ENCODE measurements at places on chromosomes 7 and 10. TPM values are rescaled to one million over a fixed set of nuclear protein-coding genes. Genes with fewer than 3 reads are reported as not detected.

- no peaks in the 10 kb centered on the region for H3K36me3 ChIP-seq
- no peaks in the 10 kb centered on the region for H3K27me3 ChIP-seq
- DNase-seq: no peak
Observed at GRCh38 chr7:55594414-55594813, 22.1 kb upstream of the VOPP1 start.

GRCh38 chr10:58436071-58436470 is 50.9 kb downstream of the TFAM start:
- H3K4me1 ChIP-seq: peaks cover 16% of the 10 kb centered on the region
- peaks cover 10% of the 10 kb centered on the region for H3K27me3 ChIP-seq
- H3K27ac ChIP-seq: no peak overlapping the region
- H3K36me3 ChIP-seq: no peaks in the 10 kb centered on the region
- H3K4me3 ChIP-seq: no peak overlapping the region

DNA sequence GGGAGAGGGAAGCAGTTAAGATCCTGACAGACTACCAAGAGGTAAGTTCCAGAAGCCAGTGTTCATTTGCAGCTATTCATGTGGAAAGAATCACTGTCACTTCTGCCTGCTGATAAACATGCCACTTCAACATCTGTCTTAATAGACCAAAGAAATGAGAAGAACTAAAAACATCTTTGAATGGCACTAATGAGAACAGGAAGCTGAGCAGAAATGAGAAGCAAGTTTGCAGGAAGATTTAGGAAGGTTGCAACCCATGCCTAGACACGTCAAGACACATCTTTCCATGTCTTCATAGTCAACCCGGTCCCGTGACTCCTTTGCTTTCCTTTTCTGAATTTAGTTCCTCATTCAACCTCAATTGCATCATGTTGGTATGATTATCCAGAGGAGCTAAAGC is 180.0 kb downstream of the PDE1C start:
- H3K27ac ChIP-seq: no peak overlapping the region
- H3K4me1 ChIP-seq: no peaks in the 10 kb centered on the region
- no peak overlapping the region for H3K4me3 ChIP-seq

DNA sequence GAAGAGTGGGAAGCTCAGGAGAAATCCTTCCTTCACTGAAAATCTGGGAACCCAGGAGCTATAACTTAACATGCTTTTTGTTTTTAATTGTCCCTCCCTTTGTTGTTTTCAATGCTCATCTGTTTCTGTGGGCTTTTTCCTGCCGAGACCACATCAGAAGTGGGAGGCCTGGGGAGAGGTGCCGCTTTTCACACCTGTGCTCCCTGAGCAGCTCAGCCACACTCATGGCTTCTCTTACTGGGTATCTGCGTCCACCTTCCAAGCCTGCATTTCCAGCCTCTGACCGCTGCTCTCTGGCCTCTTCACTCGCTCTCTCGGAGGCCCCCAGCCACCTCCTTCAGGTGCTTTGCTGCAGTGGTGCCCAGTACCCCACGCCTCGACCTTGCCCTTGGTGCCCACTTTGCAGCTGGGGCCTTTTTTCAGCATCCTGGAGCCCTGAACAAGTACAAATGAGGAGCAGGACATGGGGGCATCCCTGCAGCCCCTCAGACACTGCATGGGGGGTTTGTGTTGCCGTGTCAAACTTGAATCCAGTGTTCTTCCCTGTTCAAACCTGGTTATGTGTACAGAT is 9.9 kb downstream of the C7orf57 start:
- H3K4me3 ChIP-seq: no peak overlapping the region
- no peaks in the 10 kb centered on the region for H3K27me3 ChIP-seq
- no peak for DNase-seq
- no peak overlapping the region for H3K27ac ChIP-seq
- H3K36me3 ChIP-seq: no peaks in the 10 kb centered on the region
- peaks cover 41% of the 10 kb centered on the region for H3K4me1 ChIP-seq

GRCh38 chr7:91463330-91463729 is 199.1 kb downstream of the FZD1 start:
- H3K27me3 ChIP-seq: no peaks in the 10 kb centered on the region
- DNase-seq: no peak
- H3K4me3 ChIP-seq: no peak overlapping the region
- H3K27ac ChIP-seq: no peak overlapping the region

DNA sequence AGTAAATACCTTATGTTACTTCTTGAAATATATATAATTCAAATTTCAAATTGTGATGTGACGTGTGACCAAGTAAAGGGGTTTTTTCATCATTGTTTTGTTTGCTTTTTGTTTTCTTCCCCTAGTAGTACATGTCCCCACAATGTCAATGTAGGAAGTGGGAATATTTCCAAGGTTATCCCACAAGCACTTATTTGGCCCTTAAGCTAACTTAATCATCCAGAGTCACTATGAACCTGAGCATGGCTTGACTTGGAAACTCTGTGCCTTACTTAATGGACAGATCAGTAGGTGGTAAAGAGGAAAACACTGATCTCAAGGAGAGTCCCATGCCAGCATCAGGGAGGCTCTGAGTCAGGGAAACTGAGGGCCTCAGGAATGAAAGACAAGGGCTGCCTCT is 569.3 kb upstream of the IGFBP3 start:
- H3K4me3 ChIP-seq: no peak overlapping the region
- H3K36me3 ChIP-seq: no peaks in the 10 kb centered on the region
- no peaks in the 10 kb centered on the region for H3K27me3 ChIP-seq
- DNase-seq: no peak
- H3K27ac ChIP-seq: no peak overlapping the region
- no peaks in the 10 kb centered on the region for H3K4me1 ChIP-seq

DNA sequence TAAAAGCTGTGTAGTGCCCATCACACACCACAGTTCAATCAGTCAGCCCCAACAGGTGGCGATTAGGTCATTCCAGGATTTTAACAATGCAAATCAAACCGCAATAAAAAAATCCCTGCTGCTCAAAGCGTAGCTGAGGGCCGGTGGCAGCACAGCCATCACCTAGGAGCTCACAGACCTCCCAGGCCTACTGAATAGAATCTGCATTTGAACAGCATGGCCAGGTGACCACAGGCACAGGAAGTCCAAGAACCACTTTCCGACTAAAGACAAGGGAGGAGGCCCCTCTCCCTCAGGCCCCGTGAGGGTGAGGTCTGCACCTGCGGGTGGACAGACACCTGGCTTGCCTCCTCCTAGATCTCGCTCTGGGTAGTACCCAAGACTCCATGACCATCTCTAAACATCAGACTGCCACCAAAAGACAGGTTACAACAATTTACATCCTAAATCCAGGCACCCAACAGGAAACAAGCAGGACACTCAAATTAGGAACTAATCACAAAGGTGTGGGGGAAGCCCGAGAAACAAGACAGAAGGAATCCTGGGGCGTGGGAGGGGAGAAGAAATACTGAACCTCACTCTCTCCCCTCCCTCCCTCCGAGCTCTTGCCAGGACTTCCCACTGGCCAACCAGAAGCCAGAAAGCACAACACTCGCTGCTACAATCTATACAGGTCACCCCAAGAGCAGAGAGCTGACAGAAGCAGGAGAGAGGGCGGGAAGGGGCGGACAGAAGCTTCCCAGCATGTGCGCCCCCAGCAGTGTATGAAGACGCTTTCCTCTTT is 19.2 kb downstream of the GNA12 start:
- peaks cover 36% of the 10 kb centered on the region for H3K4me1 ChIP-seq
- no peaks in the 10 kb centered on the region for H3K36me3 ChIP-seq
- H3K27ac ChIP-seq: no peak overlapping the region

DNA sequence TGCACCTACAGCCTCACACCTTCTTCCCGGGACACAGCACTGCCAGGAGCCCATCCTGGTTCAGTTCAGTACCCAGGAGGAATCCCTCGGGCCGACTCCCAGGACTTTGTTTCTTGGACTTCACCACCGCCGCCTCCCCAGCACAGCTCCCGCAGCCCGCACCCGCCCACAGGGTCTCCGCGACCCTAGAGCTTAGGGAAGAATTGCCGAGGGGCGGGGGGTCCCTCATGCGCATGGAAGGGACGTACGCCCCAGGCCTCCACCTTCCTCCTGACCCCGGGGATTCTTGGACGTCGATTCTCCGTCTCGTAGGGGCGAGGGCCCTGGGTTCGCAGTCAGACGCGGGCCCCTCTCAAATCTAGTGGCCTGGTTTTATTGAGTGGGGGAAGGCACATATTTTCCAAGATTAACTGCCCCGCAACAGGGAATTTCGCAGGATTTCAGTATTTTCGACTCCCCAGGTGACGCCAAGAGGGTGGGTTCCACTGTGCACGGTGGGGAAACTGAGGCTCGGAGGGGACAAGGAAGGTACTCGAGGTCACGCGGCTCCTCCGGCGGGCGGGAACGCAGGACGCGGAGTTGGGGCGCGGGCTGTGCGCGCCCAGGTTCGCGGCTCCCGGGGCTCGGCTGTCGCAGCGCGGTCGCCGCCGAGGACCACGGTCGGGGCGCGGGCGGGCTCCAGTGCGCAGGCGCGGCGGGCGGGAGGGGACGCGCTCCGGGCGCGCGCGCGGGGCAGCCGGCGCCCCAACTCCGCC is at the start of gene ADCY1:
ADCY1 (plus strand) TSS at position 708 of the 755 bp plus-strand sequence. CDS start 176 bp downstream, outside the sequence.
- H3K4me3 ChIP-seq: peak within 1 kb of the TSS; percentile 23
- no peaks in the 10 kb centered on the region for H3K4me1 ChIP-seq
- peaks cover 45% of the 10 kb centered on the region for H3K27me3 ChIP-seq
- H3K36me3 ChIP-seq: no peaks in the 10 kb centered on the region
- peak; percentile 45 for DNase-seq
- no peak within 1 kb of the TSS for H3K27ac ChIP-seq

DNA sequence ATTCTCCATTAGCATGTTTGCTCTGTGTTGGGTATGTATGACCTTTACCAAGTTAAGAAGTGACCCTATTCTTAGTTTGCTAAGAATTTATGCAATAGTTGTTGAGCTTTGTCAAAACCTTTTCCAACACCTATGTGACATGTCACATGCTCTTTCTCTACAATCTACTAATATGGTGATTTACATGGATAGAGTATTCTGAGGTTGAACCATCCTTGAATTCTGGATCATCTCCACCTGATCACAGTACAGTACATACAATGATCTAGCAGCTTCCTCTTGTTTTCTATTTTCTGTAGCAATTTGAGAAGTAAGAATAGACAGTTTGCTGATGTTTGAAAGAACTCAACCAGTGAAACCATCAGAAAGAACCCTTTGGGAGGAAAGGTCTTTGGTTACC is 101.2 kb upstream of the PDGFA start:
- DNase-seq: no peak
- H3K27ac ChIP-seq: peak overlapping the region; percentile 100
- no peaks in the 10 kb centered on the region for H3K27me3 ChIP-seq
- H3K4me3 ChIP-seq: no peak overlapping the region
- peaks cover 47% of the 10 kb centered on the region for H3K4me1 ChIP-seq

DNA sequence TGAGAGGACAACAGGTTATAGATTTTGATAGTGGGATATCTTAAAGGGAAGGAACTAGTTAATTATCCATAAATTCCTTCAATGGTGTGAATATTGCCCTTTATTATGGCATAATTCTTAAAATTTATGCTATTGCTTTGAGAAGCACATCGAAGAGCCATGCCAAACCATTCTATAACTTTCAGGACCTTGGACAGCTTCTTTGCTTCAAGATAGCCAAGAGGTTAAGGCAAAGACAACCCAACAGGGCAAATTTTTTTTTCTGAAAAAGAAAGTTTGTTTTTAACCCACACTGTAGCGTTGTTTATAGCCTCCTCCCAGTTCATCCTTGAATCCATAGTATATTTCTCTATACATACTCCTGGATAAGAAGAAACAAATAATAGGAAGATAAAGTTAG is 103.2 kb downstream of the NRG3 start:
- DNase-seq: no peak
- H3K4me3 ChIP-seq: no peak overlapping the region
- no peak overlapping the region for H3K27ac ChIP-seq
- no peaks in the 10 kb centered on the region for H3K4me1 ChIP-seq
- no peaks in the 10 kb centered on the region for H3K36me3 ChIP-seq
- no peaks in the 10 kb centered on the region for H3K27me3 ChIP-seq

IGF2BP3 gene
- 1.1 TPM for total RNA-seq

FGFBP3 gene
- total RNA-seq: 1.5 TPM

EN2 gene
- not detected for total RNA-seq

All from activated CD4-positive, alpha-beta T cell treated with anti-CD3 and anti-CD28 coated beads for 36 hours (primary cell).